ENCODE measurements at places on chromosomes 11 and 22.

DNA sequence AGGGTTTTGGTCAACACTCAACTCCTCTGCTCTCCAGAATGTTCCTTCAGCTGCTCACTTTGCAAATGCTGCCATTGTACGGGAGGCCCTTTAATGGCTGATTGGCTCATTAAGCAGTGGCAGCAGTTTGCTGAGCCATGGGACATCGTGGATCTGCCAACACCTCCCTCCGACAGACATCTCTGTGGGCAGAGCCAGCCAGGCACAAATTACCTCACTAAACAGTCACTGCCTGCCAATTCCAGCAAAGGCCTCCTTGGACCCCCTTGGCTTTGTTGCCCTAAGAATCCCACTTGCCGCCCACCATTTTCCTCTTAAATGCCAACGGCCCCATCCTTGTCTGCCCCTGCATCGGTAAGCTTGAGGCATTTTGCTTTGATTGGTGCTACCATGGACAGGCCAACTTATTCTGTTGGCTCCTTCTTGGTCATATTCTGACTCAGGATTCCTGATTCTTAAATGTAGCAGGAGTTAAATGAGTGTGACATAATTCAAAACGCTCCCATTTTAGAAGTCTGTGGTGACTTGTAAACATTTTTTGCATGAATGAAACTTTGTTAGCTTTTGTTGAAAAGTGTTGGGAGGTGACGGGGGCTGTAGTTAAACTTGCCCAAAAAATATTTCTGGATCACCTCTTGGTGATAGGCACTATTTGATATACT, 57.5 kb upstream of the LMO2 start:
- no peak for DNase-seq
- no peaks in the 10 kb centered on the region for H3K36me3 ChIP-seq
- no peak overlapping the region for H3K27ac ChIP-seq
- no peak overlapping the region for H3K4me3 ChIP-seq
- no peaks in the 10 kb centered on the region for H3K27me3 ChIP-seq

- H3K36me3 ChIP-seq, result peaks cover 10% of the 10 kb centered on the region
- no peak overlapping the region for H3K4me3 ChIP-seq
- H3K27me3 ChIP-seq, result peaks cover 2% of the 10 kb centered on the region
- peak; percentile 67 for DNase-seq
- H3K4me1 ChIP-seq, result peaks cover 6% of the 10 kb centered on the region
- no peak overlapping the region for H3K27ac ChIP-seq
Measured at GRCh38 chr22:33274214-33275072, 216.3 kb upstream of the SYN3 start.

DNA sequence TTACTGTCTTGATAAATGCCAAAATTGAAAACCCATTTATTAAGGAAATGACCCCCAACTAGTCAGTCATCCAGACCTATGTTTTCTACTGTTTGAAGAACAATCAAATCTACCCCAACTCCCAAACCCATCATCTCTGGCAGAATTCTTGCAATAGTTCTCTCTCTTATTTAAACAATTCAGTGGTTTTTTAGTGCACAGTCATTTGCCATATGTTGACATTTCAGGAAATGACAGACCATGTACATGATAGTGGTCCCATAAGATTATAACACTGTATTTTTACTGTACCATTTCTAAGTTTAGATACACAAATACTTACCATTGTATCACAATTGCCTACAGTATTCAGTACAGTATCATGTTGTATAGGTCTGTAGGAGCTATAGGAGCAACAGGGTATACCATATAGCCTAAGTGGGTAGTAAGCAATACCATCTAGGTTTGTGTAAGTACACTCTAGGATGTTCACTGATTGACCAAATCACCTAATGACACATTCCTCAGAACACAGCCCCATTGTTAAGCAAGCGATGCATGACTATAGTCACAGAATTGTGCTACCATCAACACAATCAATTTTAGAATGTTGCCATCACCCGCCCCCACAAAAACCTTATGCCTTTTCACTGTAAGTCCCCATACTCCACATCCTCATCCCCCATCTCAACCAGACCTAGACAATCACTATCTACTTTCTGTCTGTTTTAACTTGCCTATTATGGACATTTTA, 41.8 kb downstream of the MMP20 start:
- no peak overlapping the region for H3K27ac ChIP-seq
- H3K27me3 ChIP-seq, result peaks cover 1% of the 10 kb centered on the region
- no peak for DNase-seq
- H3K4me1 ChIP-seq, result no peaks in the 10 kb centered on the region
- no peak overlapping the region for H3K4me3 ChIP-seq

DNA sequence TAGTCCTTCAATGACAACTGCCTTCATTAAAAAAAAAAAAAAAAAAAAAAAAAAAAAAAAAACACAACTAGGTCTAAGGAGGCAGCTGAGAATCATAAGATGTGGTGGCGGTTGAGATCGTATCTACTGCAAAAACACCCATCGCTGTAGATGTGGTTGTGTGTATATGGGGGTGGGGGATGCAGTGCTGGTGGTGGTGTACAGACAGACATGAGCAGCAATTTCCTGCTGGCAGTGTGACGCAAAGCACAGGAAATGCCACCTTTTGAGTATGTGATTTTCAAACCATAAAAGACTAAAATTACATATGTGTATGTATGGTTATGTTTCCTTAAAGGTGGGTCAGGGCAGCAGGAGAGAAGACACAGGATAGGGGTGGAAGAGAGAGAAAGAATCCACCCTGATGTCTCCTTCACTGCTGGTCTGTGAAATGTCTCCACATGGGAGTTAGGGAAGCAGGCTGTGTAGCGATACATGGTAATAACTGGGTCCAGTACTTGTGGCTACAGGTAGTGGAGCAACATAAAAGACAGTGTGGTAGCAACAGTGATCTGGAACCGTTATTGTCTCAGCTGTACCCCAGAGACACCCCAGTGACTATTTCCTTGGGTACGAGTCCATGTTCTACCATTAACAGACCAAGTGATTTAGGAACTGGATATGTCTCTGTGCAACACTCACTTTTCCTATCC, 57.9 kb downstream of the SYTL2 start:
- DNase-seq, result no peak
- peaks cover 43% of the 10 kb centered on the region for H3K4me1 ChIP-seq
- no peak overlapping the region for H3K4me3 ChIP-seq
- no peak overlapping the region for H3K27ac ChIP-seq
- H3K36me3 ChIP-seq, result no peaks in the 10 kb centered on the region
- H3K27me3 ChIP-seq, result peaks cover 4% of the 10 kb centered on the region

DNA sequence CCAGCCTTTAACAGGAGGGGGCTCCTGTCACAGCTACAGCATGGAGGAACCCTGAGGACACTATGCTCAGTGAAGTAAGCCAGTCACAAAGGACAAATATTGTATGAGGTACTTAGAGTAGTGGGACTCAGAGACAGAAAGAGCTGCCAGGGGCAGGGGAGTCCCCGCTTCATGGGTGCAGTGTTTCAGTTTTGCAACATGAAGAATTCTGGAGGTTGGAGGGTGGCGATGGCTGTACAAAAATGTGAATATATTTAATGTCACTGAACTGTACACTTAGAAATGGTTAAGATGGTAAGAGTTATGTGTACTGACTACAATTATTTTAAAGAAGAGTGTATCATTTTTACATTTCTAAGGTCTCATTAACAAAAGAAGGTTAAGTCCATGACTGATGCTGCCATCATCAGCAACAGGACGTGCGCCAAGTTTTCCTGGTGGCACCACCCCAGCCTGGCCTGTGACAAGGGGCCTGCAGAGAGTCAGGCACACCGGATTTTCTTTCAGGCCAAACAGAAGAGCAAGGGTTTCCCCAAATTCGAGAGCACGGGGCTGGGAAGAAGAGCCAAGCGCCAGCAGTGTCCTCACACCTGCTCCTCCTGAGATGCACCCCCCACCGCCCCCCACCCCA, 22.1 kb downstream of the YPEL1 start:
- H3K36me3 ChIP-seq, result peaks cover 9% of the 10 kb centered on the region
- no peak overlapping the region for H3K27ac ChIP-seq
- DNase-seq, result no peak

GRCh38 chr22:46774253-46774979, 12.0 kb downstream of the TBC1D22A start:
- peaks cover 4% of the 10 kb centered on the region for H3K27me3 ChIP-seq
- no peak for DNase-seq
- H3K4me3 ChIP-seq, result no peak overlapping the region
- peaks cover 17% of the 10 kb centered on the region for H3K4me1 ChIP-seq
- H3K36me3 ChIP-seq, result peaks cover 6% of the 10 kb centered on the region

DNA sequence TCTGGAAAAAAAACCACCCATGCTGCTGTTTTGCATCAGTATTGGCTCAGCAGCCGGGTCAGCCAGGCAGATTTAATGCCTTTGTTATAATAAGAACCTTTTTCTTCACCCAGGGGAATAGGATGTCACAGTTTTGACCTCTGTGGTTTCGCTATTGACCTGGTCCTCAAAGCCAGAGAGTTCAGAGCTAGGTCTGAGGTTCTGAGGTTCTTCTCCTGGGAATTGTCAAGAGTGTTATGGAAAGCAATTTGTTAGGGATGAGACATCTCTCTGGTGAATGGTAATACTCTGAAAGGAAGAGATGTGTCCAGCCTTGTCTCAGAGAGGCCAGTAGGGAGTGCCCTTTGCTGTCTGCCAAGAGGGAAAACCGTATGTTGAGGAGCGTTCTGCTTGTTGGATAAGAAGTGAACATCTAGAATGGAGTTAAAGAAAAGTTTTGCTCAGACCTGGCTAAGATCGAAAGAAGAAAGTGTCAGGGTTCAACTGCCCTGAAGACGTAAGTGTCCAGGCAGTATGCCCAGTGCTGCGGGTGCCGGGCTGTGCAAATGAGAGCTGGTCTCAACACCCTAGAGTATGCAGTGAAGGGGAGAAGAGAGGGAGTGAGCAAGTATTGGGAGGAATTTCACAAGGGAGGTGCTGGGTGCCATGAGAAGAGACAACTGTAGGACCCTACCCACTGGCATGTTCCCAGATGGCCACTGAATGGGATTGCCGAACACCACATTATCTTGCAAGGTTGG, 150.9 kb upstream of the TTC12 start:
- no peak for DNase-seq
- H3K27ac ChIP-seq, result no peak overlapping the region
- no peak overlapping the region for H3K4me3 ChIP-seq
- H3K4me1 ChIP-seq, result no peaks in the 10 kb centered on the region

- peak; percentile 47 for DNase-seq
- no peaks in the 10 kb centered on the region for H3K36me3 ChIP-seq
- H3K4me1 ChIP-seq, result peaks cover 2% of the 10 kb centered on the region
- no peak overlapping the region for H3K27ac ChIP-seq
- H3K4me3 ChIP-seq, result no peak overlapping the region
Measured at GRCh38 chr11:70226967-70227366, 23.9 kb downstream of the FADD start.

DNA sequence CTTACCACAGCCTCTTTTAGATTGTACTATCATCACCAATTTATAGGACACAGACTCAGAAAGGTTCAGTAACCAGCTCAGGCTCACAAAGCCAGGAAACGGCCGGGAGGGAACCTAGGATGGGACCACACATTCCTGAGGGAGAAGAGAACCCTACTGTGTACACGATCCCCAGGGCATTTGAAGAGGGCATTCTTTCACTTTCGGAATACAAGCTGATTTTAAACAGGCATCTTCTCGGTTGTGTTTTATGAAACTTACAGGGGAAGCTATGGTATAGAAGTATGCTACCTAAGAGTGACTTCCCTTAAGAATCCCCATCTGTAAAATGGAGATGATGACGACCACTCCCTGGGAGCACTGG, 19.0 kb downstream of the SMCO4 start:
- H3K4me1 ChIP-seq, result peaks cover 44% of the 10 kb centered on the region
- H3K4me3 ChIP-seq, result no peak overlapping the region
- H3K27ac ChIP-seq, result no peak overlapping the region

- no peak overlapping the region for H3K27ac ChIP-seq
- peaks cover 12% of the 10 kb centered on the region for H3K36me3 ChIP-seq
- peaks cover 24% of the 10 kb centered on the region for H3K27me3 ChIP-seq
- no peak overlapping the region for H3K4me3 ChIP-seq
Measured at GRCh38 chr22:29478326-29479276, 1.4 kb upstream of the NEFH start.

DNA sequence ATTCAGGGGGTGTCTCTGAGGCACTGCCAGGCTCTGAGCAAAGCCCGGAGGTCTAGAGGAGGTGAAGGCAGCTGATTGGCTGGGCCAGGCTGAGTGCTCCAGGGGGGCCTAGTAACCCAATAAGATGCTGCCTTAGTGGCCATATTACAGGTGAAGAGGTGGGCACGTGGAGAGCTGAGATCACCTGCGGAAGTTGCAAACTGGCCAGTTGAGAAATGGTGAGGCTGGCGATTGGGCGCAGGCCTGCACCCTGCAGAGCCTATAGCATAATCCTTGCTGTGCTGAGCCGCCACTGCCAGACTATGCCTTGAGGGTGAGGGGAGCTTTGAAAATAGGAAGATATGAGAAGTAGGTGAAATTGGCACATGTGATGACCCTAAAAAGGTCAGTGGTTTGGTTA, 21.7 kb downstream of the DERL3 start:
- H3K27ac ChIP-seq, result no peak overlapping the region
- no peak for DNase-seq
- H3K27me3 ChIP-seq, result no peaks in the 10 kb centered on the region
- H3K4me1 ChIP-seq, result peaks cover 4% of the 10 kb centered on the region

GRCh38 chr11:66698491-66698890, 20.8 kb upstream of the RBM4B start:
- no peak overlapping the region for H3K4me3 ChIP-seq
- H3K36me3 ChIP-seq, result peaks cover 24% of the 10 kb centered on the region
- peaks cover 6% of the 10 kb centered on the region for H3K27me3 ChIP-seq
- peaks cover 3% of the 10 kb centered on the region for H3K4me1 ChIP-seq

- peaks cover 8% of the 10 kb centered on the region for H3K36me3 ChIP-seq
- peak; percentile 14 for DNase-seq
- peak overlapping the region; percentile 88 for H3K27ac ChIP-seq
- no peak overlapping the region for H3K4me3 ChIP-seq
Measured at GRCh38 chr11:95108159-95108611, 18.5 kb downstream of the ENDOD1 start.

DNA sequence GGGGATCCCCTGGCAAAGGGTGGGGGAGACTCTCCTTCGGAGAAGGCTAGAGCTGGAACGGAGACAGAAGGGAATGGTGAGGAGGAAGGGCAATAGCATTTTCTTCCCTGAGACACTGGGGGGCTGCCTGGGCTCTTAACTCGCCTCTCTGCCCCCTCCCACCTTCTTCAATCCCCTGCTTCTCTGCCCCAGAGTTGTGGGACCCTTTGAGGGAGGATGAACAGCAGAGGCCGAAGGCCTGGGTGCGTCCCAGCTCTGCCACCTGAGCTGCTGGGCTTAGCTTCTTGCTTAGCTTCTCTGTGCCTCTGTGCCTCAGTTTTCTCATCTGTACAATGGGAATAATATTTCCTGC, 72.4 kb downstream of the RTL6 start:
- H3K4me3 ChIP-seq, result no peak overlapping the region
- DNase-seq, result no peak
- no peaks in the 10 kb centered on the region for H3K36me3 ChIP-seq
- H3K4me1 ChIP-seq, result peaks cover 6% of the 10 kb centered on the region
- no peak overlapping the region for H3K27ac ChIP-seq

DNA sequence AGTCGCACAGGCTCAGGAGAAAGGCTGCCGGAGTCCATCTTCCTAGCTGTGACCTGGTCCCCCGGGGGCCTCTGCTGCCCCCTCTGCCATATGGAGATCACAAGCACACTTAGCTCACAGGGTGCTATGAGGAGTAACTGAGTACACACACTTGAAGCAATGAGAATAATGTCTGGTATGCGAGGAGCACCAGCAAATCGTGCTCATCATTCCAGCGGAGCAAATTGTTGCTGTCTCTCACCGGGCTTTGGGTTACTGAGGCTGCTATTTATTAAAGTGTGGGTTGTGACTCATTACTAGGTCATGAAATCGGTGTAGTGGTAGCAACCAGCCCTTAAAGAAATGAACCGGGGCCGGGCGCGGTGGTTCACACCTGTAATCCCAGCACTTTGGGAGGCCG, 48.1 kb upstream of the EIF3D start:
- H3K36me3 ChIP-seq, result no peaks in the 10 kb centered on the region
- H3K27ac ChIP-seq, result no peak overlapping the region
- no peaks in the 10 kb centered on the region for H3K27me3 ChIP-seq
- H3K4me3 ChIP-seq, result no peak overlapping the region

Measured in endothelial cell (in vitro differentiated cells).